Stimulated activated CD8-positive, alpha-beta memory T cell treated with anti-CD3 and anti-CD28 coated beads, Interleukin-4, amount 100 ng/mL, for 1 hour (primary cell): ENCODE measurements at places on chromosomes 12 and 14.

- DNase-seq: no peak
Measured at GRCh38 chr12:69987579-69988091, 162.6 kb downstream of the MYRFL start.

DNA sequence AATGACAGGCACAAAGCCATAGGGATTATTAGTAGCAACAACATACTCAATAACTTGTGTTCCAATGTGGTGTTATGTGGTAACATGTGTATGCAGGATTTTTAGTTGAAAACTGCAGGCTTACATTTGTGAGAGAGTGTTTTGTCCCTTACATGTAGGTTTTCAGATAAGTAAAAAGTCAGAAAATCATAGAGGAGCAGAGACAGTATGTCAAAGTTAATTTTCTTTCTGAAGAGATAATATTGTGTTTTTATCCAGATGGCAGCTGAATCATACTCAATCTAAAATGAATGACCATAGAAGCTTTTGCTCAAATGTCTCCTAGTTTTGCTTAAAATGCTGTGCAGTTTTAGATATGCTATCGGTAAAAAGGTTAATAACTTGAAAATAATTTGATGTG, 277.0 kb downstream of the TRHDE start:
- DNase-seq: no peak

GRCh38 chr12:10067264-10067663, 31.5 kb downstream of the CLEC1A start:
- no peak for DNase-seq

- no peak for DNase-seq
Measured at GRCh38 chr14:106831322-106831720, 1304.9 kb downstream of the TMEM121 start.

DNA sequence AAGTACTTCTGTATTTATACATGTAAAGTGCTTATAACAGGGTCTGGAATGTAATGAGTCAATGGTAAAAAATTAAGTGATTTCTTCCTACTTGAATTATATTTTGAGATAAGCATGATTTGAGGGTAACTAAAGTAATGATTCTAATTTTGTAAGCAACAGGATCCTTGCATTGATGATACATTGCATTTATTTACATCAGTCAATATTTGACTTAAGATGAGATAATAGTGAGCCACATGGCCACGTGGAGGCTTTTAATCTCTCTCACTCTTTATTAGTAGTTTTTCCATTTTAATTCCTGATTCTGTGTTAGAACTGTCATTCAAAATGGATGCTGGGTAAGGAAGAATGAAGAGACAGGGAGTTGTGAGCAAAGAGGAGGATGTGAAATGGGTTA, 298.1 kb upstream of the PRICKLE1 start:
- no peak for DNase-seq

DNA sequence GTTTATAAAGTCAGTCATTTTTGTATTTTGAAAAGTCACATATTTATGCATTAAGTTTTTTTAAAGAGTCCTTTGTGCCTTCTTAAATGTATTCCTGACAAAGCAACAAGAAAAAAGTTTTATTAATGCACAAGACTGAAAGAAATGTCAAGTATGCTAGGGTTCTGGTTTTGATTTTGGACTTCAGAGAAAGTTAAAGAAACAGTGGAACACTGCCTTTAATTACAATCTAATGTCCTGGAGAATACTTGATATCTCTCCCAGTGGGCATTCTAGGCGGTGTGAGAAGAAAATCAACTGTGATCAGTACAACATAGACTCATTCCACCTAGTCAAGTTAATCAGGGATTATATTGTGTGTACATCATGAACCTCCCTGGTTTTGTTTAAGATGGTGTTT, 49.9 kb downstream of the PRICKLE1 start:
- no peak for DNase-seq

GRCh38 chr14:34379816-34380470, 82.1 kb downstream of the SPTSSA start:
- DNase-seq: no peak

DNA sequence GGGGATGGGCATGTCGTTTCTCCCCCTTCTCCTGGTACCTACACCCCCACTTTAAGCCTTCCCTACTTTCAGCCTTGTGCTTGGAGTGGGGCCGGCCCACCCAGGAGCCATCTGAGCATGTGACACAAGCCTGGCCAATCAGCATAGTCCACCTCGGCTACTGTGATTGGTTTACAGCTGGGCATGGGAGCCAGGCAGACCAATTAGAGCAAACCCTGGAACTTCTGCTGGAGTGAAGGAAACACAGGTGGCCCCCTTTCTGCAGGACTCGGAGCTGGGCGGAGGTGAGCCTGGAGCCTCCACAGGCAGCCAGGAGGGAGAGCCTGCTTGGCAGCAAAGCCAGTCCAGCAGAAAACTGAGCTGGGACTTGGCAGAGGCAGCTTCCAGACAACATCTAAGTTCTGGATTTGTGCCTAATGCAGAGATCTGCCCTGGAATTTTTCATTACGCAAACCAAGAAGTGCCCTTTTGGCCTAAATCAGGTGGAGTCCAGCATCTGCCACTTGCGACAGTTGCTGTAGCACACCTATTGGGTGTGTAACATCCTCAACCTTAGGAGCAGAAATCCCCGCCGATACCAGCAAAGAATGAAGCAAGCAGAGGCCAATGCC, 59.5 kb downstream of the SCARB1 start:
- DNase-seq: no peak

DNA sequence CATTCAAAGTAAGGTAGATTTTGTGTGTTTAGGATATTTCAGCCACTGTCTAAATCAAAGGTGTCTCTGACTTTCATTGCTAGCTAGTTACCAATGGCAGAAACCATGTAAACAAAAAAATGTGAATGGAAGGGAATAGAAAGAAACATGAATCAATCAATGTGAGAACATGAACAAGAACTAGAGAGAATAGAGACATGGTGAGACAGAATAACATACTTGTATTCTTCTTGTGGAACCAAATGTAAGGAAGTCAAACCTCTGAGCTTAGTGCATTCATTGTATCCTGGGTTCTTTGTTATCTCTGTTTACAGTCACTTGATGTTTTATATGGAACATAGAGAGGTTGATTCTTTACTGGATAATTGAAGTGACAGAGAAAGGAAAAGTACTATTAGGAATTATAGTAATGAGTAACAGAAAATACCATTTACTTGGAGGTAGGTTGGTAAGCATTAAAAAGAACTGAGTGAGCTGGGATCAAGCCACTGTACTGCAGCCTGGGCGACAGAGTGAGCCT, 2.6 kb upstream of the WNK1 start:
- no peak for DNase-seq

GRCh38 chr14:63512861-63513260, 30.3 kb downstream of the PPP2R5E start:
- no peak for DNase-seq

DNA sequence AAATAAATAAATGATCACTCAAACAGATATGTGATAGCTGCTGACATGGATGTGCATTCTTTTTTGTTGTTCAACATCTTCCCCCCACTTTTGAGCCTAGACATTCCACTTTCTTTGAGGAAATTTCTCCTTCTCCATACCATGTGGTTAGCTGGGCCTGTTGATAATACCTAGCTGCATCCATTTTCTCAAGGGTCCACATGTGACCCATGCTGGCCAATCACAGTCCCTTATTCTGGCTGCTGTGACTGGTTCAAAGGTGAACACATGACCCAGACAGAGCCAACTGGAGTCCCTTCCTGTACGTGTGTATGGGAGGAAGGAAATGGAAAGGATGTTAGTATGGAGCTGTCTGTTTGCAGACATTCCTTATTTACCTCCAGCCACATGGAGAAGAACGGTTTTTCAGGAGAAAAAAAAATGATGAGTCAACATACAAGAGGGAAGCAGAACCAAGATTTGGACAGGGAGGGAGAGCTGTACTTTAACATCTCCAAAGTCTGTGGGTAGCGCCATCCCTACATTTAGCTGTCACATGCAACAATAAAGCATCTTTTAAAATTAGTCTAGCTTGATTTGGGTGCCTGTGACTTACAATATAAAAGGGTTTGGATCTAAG, 391.7 kb upstream of the TBX3 start:
- DNase-seq: no peak

- DNase-seq: no peak
Measured at GRCh38 chr12:77992760-77993159, 162.1 kb downstream of the NAV3 start.

DNA sequence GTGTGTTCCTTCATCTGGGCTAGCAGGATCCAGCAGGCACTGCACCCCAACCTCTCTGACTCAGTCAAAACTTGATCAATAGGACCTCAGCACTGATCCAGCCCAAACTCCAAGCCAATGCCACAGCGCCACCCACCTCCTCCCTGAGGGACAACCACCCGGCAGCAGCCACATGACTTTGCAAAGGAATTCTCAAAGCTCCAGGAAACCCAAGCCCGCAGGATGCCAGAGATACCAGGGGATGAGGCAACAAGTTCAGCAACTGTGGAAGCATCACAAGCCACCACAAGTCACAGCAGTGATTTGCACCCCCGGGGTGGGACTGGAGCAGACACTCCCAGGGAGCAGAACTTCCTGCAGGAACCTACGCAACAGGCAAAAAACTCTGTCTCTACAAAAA, 37.3 kb downstream of the ACTN1 start:
- no peak for DNase-seq

DNA sequence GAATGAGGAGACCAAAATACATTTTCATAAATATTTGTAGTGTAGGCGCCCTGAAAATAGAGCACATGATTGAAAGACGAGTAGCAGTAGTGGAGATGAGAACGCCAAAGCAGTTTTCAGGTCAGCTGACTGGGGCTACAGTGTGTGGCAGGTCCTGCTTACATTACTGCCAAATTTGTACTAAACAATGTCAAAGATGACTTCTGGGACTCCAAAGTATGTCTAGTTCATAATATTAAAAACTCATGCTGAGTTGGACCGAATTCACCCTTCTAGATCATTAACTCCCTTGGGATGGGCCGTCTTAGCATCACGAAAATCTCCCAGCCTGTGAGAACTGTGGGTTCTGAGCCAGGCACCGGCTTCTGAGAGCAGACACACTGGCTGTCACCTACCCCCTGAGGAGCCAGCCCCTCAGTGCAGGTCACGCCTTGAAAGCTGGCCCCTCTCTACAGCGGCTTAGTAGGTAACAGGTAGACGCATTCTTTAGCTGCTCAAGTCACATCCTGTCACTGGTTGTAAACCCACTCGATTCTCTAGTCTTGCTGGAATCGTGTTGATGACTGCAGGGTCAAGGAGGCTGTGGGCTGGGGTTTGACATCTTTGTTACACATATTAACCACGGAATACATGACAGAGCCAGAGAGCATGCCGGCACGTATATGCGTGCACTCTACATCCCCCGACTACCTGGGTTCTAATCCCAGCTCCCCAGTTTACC, 210.4 kb downstream of the ETV6 start:
- DNase-seq: no peak

- DNase-seq: no peak
Measured at GRCh38 chr12:101931498-101932326, 54.3 kb downstream of the DRAM1 start.

DNA sequence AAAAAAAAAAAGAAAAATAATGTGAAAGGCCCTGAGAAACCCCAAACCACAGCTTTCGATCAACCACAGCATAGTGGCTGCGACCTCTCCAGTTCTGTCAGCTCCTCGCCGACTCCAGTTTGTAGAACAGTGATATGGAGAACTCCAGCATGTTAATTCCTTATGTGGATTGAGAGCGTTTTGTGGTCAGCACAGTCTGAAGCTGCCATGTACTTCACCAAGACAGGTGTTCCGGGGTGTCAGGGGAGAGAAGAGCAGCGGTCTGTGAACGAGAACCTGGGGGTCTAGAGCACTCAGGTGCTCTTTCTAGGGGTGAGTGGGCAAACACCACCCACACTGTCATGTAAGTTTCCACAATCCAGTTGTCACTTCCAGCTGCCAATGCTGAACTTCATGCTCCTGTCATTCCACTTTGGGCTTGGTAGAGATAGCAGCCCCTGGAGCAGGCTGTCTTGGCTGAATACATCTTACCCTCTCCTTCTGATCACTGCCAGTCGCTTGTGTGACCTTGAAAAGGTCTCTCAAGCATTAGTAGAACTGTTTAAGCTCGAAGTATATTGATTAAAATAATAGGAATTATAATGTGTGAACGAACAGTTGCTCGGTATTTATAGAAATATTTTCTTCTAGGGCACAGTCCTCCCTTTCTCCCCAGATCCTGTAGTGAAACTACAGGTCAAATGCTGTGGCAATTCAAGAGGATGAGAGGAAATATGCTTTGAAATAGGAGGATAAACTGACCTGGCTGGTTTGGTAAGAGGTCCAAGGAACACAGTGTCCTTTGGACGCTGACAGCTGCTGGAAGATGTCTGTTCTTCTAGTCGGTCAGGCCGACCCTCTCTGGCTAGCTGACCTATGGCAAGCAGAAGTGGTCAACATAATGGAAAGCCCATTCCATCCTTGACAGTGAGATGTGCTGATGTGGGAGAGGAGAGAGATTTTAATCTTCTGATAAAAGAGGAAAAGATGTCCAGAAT, 15.7 kb upstream of the MAX start:
- no peak for DNase-seq

DNA sequence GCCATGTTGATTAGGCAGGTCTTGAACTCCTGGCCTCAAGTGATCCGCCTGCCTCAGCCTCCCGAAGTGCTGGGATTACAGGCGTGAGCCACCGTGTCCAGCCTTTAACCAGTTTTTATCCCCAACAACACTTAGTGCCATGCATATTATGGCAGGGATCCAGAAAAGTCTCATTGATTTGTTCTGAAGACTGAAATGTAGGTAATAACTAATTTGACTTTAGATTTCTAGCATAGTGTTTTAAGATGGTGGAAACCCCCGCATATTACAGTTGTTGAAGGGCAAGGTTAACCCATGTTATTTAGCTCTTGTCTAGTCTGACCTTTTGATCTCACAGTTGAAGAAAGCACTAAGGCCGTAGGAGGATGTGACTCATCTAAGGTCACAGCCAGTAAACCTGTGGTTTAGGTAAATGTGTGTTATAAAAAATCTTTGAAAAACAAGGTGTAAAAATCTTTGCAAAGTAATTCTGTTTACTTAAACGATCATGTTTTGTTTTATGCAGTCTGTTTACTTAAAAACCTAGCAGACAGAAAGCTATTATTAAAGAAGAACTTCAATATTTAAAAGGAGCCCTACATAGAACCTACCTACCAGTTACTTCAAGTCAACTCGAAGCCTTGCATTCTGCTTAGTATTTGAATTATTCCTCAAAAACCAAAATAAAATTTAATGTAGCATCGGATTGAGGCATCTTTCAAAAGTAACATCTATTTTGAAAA, 24.8 kb downstream of the BICDL1 start:
- DNase-seq: no peak

GRCh38 chr14:68658943-68659931, 133.6 kb downstream of the ZFP36L1 start:
- DNase-seq: no peak

GRCh38 chr14:49303946-49304516, 282.1 kb downstream of the RPS29 start:
- DNase-seq: no peak
